Activated CD4-positive, alpha-beta T cell treated with anti-CD3 and anti-CD28 coated beads for 48 hours (primary cell): ENCODE measurements at places on chromosomes 3 and 15.

DNA sequence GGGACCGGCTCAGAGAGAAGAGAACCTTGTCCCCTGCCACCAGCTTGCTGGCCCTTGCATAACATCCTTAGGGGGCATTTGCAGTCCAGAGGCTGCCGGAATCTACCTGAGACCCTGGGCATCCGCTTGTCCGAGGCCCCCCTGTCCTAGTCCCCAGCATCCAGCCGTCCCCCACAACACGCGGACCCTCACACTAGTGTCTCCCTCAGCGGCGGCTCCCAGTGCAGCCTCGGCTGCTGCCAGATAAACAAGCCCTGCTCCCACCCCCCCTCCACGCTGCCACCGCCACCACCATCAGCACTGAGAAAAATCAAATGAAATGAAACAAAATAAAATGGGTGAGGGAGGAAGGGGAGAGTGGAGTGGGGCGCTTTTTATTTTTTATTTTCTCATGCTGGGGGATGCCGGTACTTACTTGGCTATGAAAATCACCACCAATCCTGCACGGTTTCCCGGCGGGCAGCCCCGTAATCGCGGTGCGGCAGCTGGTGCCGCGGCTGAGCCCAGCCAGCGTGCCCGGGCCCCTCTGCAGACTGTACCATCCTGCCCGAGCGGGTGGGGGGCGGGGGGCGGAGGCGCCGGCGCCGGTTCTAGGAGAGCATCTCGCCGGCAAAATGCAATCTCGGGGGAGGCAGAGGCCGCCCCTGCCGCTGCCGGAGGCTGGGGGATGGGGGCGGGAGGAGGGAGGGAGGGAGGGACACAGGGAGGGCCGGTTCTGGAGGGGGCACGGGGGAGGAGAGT lies at the start of gene ATP2B2:
Gene ATP2B2, minus strand, starts transcription at position 537 of the 741 bp plus-strand sequence. CDS start 56,043 bp downstream, outside the sequence.
- peak; percentile 10 for DNase-seq

DNA sequence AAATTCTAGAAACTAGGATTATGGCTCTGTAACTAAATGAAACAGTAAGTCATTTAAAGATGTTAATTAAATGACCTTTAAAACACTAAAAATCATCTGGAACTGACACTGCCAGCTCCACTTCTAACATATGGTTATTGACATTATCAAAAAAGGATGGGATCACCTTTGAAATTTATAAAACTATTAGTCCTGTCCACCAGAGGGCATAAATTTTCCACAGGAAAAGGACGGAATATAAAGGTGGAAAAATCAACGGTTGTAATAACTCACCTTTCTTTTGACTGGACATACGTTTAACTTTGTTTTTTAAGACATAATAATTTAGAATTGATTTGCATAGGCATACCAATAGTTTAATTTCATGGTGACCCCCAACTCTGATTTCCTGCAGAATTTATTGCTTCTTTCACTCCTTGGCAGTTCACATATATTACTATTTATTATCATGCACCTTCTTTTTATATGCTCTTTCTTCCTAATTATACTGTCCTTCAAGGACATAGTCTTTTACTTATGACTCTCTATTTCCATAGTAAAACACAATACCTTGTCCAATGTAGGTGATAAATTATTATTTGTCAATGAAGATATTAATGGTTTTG lies 345.7 kb downstream of the CADM2 start:
- no peak for DNase-seq

DNA sequence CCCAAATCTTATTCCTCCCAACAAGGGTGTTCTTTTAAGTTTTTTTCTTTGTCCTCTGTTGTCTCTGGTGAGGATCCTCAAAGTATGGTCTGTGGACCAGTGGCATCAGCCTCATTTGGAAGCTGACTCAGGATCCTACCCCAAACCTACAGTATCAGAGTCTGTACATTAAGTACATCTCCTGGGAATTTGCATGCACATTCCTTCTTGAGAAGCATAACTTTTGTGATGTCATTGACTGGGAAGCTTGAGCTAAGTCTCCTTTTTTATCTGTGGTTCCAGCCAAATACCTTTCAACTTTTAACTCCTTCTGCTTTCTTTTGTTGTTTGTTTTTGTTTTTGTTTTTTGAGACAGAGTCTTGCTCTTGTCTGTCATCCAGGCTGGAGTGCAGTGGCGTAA lies 40.5 kb downstream of the ARMC8 start:
- DNase-seq = no peak

DNA sequence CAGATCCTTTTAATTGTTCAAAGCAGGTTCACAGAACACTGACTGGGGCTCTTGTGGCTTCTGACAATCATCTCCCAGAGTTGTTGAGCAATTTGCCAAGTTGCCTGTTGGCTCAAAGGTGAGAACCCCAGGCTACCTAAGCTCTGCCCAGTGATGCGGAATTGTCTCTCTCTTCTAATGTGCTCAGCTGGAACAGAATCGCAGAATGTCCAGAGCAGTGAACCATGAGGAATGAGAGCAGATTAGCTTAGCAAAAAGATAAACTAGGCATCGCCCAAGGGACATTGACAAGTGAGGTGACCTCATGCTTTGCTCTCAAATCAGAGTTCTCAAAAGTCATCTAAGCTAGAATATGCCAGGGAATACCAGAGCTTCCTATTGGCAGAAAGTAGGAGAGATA lies 148.1 kb downstream of the WDR76 start:
- no peak for DNase-seq

GRCh38 chr15:85424154-85424553 lies 43.8 kb downstream of the AKAP13 start:
- DNase-seq = no peak
